ENCODE measurements at places on chromosomes 5 and 9. TPM values are rescaled to one million over a fixed set of nuclear protein-coding genes. Genes with fewer than 3 reads are reported as not detected.

Gene PPIC
- total RNA-seq, result 3.1 TPM

Gene SLC25A46
- total RNA-seq, result 180 TPM

Gene CERCAM
- 10.1 TPM for total RNA-seq

Gene LHFPL2
- total RNA-seq, result 20.4 TPM

Gene HMMR
- 3.0 TPM for total RNA-seq

Gene SUSD1
- 44.1 TPM for total RNA-seq

Gene TLX3
- total RNA-seq, result not detected

Gene TTC39B
- 6.9 TPM for total RNA-seq

Gene FAM81B
- total RNA-seq, result 0.62 TPM

Gene GPRIN1
- total RNA-seq, result 107 TPM

Gene CARTPT
- total RNA-seq, result not detected

Gene CHSY3
- total RNA-seq, result 41.0 TPM

Gene ZNF608
- 95.6 TPM for total RNA-seq

Gene SHC3
- total RNA-seq, result 51.5 TPM

Gene ISOC1
- 19.0 TPM for total RNA-seq

Gene LCN15
- total RNA-seq, result not detected

Gene SPTLC1
- total RNA-seq, result 84.1 TPM

Gene MARCOL
- not detected for total RNA-seq

Gene SVEP1
- 5.3 TPM for total RNA-seq

Gene UTP15
- total RNA-seq, result 33.7 TPM

Measured in occipital lobe (tissue), 3 donors.